ENCODE measurements at places on chromosomes 1 and 21. TPM values are rescaled to one million over a fixed set of nuclear protein-coding genes. Genes with fewer than 3 reads are reported as not detected.

DNA sequence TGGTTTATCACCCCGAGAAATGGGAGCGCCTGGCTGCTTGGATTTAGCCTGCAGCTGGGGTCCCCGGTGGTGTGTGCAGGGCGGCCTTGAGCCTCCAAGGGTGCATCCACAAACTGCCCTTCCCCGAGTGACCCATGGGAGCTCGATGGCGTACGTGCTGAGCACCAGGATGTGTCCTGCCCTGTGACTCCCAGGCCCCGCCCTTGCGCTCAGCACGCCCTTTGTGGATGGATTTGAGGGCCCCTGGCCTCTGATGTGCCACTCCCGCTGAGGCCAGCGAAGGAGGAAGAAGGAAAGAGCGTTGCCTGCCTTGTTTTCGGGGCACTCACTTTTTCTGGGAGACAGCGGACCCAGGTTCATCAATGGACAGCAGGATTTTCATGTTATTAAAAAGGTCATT, 1.7 kb upstream of the TFF3 start:
- no peak overlapping the region for H3K27ac ChIP-seq
- no peak overlapping the region for H3K4me3 ChIP-seq
- no peaks in the 10 kb centered on the region for H3K27me3 ChIP-seq
- no peaks in the 10 kb centered on the region for H3K36me3 ChIP-seq
- DNase-seq: no peak

GRCh38 chr1:15033264-15033663, 120.3 kb upstream of the TMEM51 start:
- H3K27ac ChIP-seq: no peak overlapping the region
- no peak overlapping the region for H3K4me3 ChIP-seq
- H3K36me3 ChIP-seq: peaks cover 13% of the 10 kb centered on the region
- no peaks in the 10 kb centered on the region for H3K27me3 ChIP-seq
- H3K4me1 ChIP-seq: no peaks in the 10 kb centered on the region

GRCh38 chr1:55375617-55376258, 160.6 kb upstream of the USP24 start:
- no peaks in the 10 kb centered on the region for H3K36me3 ChIP-seq
- peak; percentile 23 for DNase-seq
- no peaks in the 10 kb centered on the region for H3K4me1 ChIP-seq
- H3K4me3 ChIP-seq: no peak overlapping the region
- H3K27me3 ChIP-seq: no peaks in the 10 kb centered on the region
- peak overlapping the region; percentile 9 for H3K27ac ChIP-seq

DNA sequence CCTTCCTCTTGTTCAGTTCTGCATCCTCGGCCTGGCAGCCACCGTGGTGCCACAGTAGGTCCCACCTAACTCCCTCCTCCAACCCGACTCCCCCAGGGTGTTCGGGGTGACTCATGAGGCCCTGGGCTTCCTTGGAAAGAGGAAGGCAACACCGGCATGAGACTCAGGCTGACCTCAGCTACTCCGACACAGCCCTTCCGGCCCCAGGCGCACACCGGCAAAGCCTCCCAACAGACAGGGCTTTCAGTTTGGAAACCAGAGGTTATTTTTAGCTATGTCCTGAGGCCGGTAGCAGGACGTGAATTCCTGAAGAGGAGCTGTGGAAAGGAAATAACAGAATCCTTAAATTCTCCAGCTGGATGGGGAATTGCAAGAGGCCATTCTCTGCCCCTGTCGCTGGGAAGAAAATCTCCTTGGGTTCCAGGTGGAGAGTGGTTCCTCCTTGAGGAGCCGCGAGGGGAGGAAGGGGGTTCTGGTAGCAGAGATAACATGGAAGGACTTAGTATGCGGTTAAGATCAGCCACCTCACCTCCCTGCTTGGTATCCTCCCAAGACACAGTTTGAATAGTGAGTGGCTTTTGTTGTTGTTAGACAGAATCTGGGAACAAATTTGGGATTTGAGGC, 24.4 kb downstream of the PLXNA2 start:
- peaks cover 4% of the 10 kb centered on the region for H3K36me3 ChIP-seq
- no peaks in the 10 kb centered on the region for H3K27me3 ChIP-seq
- H3K27ac ChIP-seq: no peak overlapping the region
- no peak overlapping the region for H3K4me3 ChIP-seq

- no peak overlapping the region for H3K27ac ChIP-seq
- H3K4me3 ChIP-seq: no peak overlapping the region
- peak; percentile 82 for DNase-seq
- no peaks in the 10 kb centered on the region for H3K27me3 ChIP-seq
- H3K4me1 ChIP-seq: peaks cover 10% of the 10 kb centered on the region
Observed at GRCh38 chr1:110207831-110208230, 2.3 kb upstream of the KCNC4 start.

GRCh38 chr1:99886841-99887240, 36.7 kb downstream of the AGL start:
- H3K27me3 ChIP-seq: no peaks in the 10 kb centered on the region
- H3K4me1 ChIP-seq: no peaks in the 10 kb centered on the region
- H3K36me3 ChIP-seq: peaks cover 32% of the 10 kb centered on the region
- H3K27ac ChIP-seq: no peak overlapping the region

DNA sequence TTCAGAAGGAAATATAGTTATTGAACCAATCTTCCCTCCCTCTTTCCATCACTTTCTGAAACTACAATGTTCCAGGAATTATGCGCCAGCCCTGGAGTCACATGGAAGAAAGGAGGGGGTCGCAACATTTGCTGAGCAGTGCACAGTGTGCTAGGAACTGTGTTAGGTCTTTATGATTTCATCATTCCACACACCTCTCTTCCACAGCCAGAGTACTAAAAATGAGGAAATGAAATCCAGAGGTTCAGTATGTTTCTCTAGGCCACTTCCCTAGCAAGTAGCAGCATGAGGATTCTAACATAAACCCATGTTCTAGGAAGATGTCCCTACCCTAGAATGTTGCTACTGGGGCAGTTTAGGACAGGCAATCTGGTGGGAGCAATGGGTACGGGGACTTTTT, 158.1 kb downstream of the SLC45A1 start:
- H3K4me3 ChIP-seq: no peak overlapping the region

GRCh38 chr1:182337736-182338571, 53.6 kb downstream of the GLUL start:
- no peaks in the 10 kb centered on the region for H3K27me3 ChIP-seq
- DNase-seq: no peak
- H3K4me3 ChIP-seq: no peak overlapping the region
- H3K27ac ChIP-seq: no peak overlapping the region
- no peaks in the 10 kb centered on the region for H3K4me1 ChIP-seq

GRCh38 chr1:205826016-205826806, 13.2 kb upstream of the SLC41A1 start:
- H3K4me3 ChIP-seq: no peak overlapping the region
- no peak overlapping the region for H3K27ac ChIP-seq
- H3K4me1 ChIP-seq: no peaks in the 10 kb centered on the region
- no peaks in the 10 kb centered on the region for H3K27me3 ChIP-seq
- DNase-seq: no peak

DNA sequence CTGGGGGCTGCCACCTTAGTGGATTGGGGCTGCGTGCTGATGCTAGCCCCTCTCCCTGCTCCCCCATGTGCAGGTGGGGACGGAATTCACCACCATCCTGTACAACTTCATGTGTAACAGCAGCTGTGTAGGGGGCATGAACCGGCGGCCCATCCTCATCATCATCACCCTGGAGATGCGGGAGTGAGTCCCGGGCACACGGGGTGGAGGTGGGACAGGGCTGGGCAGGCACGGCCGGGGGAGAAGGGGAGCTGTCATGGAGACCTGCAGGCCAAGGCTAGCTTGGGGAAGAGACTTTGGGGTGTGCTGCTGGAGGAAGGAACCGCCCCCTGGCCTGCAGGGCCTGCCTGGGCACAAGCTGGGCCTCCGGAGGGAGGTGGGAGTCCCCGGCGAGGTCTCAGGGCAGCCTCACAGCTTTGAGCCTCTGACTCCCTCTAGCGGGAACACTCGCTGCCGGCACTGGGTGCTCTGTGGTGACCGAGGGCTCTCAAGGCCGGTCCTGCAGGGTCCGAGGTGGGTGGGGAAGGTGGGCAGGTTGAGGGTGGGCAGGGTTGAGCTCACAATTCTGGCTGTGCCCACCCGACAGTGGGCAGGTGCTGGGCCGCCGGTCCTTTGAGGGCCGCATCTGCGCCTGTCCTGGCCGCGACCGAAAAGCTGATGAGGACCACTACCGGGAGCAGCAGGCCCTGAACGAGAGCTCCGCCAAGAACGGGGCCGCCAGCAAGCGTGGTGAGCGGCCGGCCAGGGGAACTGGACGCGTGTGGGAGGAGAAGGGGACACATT, 25.0 kb upstream of the CCDC27 start:
- no peak overlapping the region for H3K27ac ChIP-seq
- H3K27me3 ChIP-seq: no peaks in the 10 kb centered on the region
- H3K4me1 ChIP-seq: no peaks in the 10 kb centered on the region
- DNase-seq: no peak

DNA sequence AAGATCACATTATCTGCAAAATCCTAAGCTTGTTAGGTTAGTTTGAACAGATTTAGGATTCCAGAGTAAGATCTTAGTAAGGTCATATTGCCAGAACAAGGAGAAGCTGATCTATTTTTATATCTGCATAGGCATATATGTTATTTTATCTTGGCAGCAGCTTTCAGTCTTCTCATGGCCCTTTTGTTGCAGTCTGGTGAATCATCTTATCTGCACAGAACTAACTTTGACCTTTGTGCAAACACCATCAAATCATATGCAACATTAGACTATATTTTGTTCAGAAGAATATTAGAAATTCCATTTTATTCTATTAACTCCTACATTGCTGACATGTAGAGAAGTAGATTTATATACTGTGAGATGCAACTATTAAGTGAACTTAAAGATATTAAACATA, 107.3 kb downstream of the CLEC20A start:
- H3K4me3 ChIP-seq: no peak overlapping the region
- DNase-seq: no peak
- H3K36me3 ChIP-seq: no peaks in the 10 kb centered on the region
- H3K27ac ChIP-seq: no peak overlapping the region
- H3K27me3 ChIP-seq: no peaks in the 10 kb centered on the region
- peaks cover 16% of the 10 kb centered on the region for H3K4me1 ChIP-seq

DNA sequence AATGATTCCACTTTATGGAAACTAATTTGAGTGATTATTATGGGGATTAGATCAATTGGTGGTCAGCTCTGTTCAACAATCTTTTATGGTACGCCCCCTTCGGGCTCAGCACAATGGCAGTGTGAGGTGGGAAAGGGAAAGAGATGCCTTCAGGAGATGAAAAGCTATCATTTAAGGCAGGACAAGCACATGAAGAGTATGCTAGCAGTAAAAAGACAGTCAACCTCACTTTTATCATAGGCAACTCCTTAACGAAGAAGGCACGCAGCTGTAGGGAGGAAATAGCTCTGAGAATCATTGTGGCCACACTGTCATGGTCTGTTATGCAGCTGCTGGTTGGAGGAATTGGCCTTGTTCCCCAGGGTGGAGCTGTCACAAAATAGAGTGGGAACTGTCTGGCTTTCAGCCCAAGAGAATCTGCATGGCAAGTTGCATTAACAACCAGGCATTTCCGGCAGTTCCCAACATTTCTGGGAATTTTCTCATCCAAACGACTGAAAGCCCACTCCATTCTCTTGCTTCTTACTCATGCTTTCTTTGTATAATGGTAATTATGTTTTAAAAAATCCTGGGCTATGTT, 54.4 kb upstream of the BCL10 start:
- no peaks in the 10 kb centered on the region for H3K36me3 ChIP-seq
- H3K27ac ChIP-seq: peak overlapping the region; percentile 13
- DNase-seq: peak; percentile 33
- H3K27me3 ChIP-seq: no peaks in the 10 kb centered on the region
- no peak overlapping the region for H3K4me3 ChIP-seq
- peaks cover 7% of the 10 kb centered on the region for H3K4me1 ChIP-seq

GRCh38 chr21:33975548-33976081, 60.0 kb upstream of the ATP5PO start:
- H3K27me3 ChIP-seq: peaks cover 3% of the 10 kb centered on the region
- H3K4me3 ChIP-seq: no peak overlapping the region
- DNase-seq: no peak
- no peaks in the 10 kb centered on the region for H3K36me3 ChIP-seq
- peak overlapping the region; percentile 75 for H3K27ac ChIP-seq

DNA sequence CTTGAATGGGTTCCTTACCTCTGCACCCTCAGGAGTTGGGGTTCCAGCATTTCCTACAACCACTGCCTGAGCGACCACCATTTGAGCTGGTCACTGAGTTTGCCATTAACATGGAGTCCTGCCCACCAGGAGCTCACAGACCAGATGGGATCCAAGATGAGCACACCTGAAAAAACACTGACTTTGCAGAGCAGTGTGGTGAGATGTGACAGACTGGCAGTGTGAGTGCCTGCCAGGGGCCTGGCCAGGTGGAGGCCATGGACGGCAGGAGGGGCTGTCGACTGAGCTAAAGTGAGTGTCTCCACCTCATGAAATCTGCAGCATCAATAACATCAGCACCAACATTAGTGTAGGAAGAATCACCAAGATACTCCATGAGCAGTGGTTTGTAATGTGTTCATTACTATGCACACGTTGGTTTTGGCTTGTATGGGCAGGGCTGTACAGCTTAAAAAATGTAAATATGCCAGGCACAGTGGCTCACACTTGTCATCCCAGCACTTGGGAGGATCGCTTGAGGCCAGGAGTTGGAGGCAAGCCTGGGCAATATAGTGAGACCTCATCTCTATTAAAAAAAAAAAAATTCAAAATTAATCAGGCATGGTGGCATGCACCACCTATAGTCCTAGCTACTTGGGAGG, 12.2 kb upstream of the MIXL1 start:
- no peaks in the 10 kb centered on the region for H3K36me3 ChIP-seq
- no peak overlapping the region for H3K4me3 ChIP-seq
- no peak for DNase-seq
- H3K27ac ChIP-seq: no peak overlapping the region
- no peaks in the 10 kb centered on the region for H3K27me3 ChIP-seq
- H3K4me1 ChIP-seq: no peaks in the 10 kb centered on the region

- H3K27ac ChIP-seq: no peak overlapping the region
- H3K4me1 ChIP-seq: no peaks in the 10 kb centered on the region
- no peak overlapping the region for H3K4me3 ChIP-seq
- no peaks in the 10 kb centered on the region for H3K36me3 ChIP-seq
- DNase-seq: no peak
Observed at GRCh38 chr1:199356561-199356960, 670.9 kb upstream of the NR5A2 start.

- H3K27me3 ChIP-seq: no peaks in the 10 kb centered on the region
- no peak overlapping the region for H3K27ac ChIP-seq
- H3K4me1 ChIP-seq: no peaks in the 10 kb centered on the region
Observed at GRCh38 chr1:220811695-220812094, 25.0 kb downstream of the MTARC1 start.

GRCh38 chr1:73356485-73356884, 841.5 kb downstream of the LRRIQ3 start:
- H3K4me3 ChIP-seq: no peak overlapping the region
- no peaks in the 10 kb centered on the region for H3K27me3 ChIP-seq
- no peaks in the 10 kb centered on the region for H3K4me1 ChIP-seq
- no peak for DNase-seq
- H3K36me3 ChIP-seq: no peaks in the 10 kb centered on the region

The AK5 gene
- polyA plus RNA-seq: 0.64 TPM

The LCE3E gene
- polyA plus RNA-seq: not detected

The NBPF4 gene
- not detected for polyA plus RNA-seq

The SELE gene
- polyA plus RNA-seq: 7.2 TPM

The KMO gene
- polyA plus RNA-seq: 0.47 TPM

The OR2T11 gene
- not detected for polyA plus RNA-seq

The TMPRSS3 gene
- 0.18 TPM for polyA plus RNA-seq

The TRIM45 gene
- polyA plus RNA-seq: 29.9 TPM

The PSMG1 gene
- 104 TPM for polyA plus RNA-seq

Measured in adrenal gland (tissue), 19 donors.